Cardiac fibroblast (primary cell): ENCODE measurements at places on chromosomes 7 and 10.

DNA sequence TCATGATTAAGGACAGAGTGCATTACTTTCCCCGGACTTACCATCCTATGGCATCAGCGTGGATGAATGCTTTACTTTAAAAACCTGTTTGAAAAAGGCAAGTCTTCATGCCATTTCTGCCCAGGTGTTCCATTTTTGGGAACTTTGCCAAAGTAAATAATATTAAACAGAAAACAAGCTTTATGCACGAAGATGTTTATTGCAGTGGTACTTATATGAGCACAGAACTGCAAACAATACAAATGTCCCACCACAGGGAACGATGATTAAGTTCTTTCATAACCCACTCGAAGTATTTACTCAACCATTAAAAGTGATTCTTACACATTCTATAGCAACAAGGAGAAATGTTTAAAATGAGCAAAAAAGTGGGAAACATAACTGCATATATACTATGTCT, 109.7 kb upstream of the GDF10 start:
- no peak for DNase-seq

DNA sequence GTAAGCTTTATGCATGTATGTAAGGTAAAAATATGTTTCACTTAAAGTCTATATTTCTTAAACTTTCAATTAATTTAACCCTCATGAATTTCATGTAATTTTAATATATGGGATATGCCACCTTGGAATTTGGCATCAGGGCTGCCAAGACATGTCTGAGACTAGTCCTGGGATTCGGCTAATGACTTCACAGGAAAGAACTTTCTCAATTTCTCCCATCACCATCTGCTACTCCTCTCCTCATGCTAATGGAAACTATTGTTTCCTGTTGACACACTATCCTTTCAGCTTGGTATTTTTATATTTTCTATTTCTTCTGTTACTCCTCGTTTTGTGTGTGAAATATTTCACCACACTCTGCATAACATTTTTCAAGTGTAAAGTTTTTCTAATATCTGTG, 205.9 kb downstream of the ARL4A start:
- peak; percentile 31 for DNase-seq

DNA sequence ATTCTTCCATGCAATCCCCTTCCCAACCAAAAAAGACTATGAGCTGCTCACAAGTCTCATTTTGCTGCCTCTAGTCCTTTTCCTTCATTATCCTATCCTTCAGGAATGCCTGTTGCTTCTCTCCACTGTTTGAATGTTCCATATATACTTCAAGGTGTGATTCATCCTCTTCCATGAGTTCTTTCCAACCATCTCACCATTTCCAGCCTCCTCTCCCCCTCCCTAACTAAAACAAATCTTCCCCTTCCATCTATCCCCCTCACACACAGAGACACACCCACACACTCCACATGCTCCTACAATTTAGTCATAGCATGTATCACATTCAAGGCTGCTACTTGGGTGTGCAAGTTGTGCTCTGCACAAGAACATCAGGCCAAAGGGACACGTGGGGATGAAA, 254.3 kb downstream of the DYNC1I1 start:
- no peak for DNase-seq

GRCh38 chr7:41930538-41931262, 227.8 kb upstream of the INHBA start:
- DNase-seq = peak; percentile 51

DNA sequence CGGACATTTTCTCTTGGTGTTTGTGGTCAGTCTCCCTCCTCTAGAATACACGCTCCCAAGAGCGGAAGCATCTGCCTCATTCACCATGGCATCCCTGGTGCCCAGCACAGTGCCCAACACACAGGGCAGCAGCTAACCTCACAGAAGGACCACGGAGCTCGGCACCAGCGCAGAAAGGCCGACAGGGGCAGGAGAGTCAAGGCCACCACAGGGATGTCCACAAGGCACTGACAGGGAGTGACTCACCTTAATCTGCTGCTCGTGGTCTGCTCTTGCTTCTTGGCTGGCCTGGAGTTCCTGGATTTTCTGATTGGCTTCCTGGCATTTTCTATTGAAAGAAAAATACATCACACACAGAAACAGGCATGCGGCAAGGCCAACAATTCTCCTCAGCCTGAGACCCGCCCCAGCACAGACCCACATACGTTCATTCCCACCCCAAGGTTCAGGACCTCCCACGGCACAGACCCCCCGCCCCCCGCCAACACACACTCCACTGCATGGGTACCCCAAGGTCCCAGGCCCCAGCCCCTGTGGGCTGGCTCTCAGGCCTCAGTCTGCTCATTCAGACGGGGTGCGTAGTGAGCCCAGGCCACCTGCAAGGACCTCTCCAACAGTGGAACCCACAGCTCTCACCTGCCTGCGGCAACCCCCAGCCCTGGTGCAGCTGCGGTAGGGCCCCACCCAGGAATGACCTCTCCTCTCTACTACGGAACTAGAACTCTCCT, 14.9 kb downstream of the MAD1L1 start:
- DNase-seq = no peak

DNA sequence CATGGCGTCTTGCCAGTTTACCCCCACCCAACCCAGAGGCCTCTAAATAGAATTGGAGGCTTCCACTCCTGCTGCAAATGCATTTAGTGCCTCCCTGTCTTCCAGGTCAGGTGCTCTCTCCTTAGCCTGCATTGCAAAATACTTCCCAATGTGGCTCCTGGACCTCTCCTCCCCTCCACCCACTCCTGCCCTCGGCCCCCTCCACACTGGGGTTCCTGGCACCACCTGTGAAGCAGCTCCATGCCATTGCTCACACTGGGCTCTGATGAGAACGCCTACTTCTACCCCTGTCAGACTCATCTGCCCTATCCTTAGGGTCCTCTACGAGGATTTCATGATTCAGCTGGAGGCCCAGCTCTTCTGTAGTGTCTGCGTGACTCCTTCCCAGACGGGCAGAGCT, 37.4 kb downstream of the C10orf120 start:
- DNase-seq = no peak

- no peak for DNase-seq
Measured at GRCh38 chr7:135459076-135459475, 50.8 kb downstream of the CNOT4 start.

DNA sequence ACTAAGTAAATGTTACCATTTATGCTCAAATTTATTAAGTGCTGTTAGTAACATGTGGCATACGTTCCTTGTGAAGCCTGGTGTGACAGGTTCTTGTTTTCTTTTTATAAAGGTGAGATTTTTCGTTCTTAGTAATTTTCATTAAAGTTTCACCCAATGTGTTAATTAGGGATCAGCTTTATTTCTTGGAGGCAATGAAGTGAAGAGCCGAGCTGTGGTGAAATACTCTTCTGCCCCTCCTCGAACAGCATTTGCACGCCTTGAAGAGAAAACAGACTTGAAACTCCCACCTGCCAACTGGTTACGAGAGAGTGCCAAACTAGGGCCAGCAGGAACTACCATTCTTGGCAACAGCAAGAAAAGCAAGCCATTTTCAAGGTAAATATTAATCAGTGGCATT, 1.5 kb downstream of the EDRF1 start:
- DNase-seq = no peak

GRCh38 chr10:63593576-63593975, 72.4 kb downstream of the REEP3 start:
- DNase-seq = peak; percentile 77

DNA sequence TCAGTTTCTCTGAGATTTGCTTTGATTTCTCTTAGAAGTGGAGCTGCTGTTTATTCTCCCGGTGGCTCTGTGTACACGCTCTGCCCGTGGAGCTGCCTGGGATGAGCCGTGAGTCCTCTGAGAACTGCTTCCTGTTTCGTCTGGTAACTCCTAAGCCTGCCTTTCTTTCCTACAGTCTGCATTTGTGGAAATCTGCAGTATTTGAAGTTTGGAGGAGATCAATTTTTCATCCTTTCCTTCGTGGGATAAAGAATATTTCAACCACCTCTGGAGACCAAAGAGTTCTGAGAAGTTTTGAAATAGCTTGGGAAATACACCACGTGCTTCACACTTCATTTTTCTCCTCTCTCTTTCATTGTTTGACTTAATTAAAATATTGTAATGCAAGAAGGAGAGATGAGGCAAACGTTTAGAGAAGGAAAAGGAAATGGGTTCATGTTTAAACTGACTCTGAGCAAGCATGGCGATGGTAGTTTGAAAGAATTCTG, 311.9 kb downstream of the LRMDA start:
- no peak for DNase-seq

DNA sequence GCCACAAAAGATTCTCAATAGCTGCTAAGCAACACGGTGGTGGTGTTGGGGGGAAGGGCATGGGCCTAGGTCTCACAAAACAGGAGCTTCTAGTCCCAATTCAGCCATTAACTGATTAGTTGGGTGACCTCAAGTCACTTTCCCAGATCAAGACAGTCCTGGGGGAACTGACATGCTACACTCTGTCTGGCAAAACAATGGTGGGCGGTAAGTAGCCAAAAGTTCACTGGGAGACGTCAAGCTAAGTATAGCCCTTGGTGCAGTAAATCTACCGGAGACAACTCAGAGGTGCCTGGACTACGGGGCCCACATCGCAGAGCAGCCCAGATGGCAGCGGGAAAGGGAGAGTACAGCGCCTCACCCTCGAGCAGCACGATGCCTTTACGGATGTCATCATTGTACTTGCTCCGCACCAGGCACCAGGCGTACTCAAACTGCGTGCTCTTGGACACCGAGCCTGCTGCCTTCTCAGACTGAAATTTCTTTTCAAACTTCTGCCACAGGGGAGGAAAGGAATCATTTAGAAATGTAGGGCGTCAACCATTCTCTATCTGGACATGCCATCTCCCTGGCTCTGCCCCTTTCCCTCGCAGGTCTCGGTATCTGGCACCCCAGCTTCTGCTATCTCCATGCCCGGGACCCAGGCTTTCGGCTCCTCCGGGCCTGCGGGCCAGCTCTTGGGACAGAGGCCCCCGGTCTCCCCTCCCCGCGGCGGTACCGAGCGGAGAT, 1.1 kb downstream of the FIS1 start:
- DNase-seq = peak; percentile 24

DNA sequence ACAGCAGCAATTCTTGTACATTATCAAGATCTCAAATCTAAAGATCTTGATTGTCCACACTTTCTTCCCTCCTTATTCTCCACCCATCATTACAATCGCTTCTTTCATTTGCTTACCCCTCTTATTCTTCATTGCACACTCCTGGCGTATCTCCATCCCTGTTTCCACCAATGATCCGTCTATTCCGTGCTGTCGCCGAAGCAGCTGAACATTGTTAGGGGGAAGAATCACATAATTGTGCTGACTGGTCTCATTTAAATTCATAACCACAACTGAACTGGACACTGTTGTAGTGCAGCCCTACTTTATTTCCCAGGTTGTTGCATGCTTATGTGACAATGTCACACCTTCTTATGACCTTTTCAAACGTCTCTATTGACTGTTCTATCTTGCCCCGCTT, 18.9 kb upstream of the NRP1 start:
- no peak for DNase-seq

- DNase-seq = no peak
Measured at GRCh38 chr10:60334991-60335390, 54.7 kb downstream of the ANK3 start.

DNA sequence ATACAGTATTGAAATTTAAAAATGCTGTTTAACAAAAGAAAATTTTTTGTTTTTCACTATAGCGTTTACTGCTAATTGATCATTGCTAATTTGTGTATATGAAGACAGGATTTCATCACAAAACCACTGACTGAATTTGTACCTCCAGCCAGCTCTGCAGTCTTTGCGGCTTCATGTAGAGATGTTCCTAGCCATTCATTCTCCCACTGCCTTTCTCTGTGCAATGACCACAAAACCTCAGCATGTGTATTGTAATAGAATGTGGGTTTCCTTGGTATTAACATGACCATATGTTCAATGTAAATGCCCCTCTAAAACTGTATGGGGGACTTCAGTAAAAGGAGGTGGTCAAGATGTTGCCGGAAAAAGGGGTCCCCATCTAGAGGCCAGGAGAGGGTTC, 81.1 kb upstream of the STEAP1B start:
- DNase-seq = no peak

DNA sequence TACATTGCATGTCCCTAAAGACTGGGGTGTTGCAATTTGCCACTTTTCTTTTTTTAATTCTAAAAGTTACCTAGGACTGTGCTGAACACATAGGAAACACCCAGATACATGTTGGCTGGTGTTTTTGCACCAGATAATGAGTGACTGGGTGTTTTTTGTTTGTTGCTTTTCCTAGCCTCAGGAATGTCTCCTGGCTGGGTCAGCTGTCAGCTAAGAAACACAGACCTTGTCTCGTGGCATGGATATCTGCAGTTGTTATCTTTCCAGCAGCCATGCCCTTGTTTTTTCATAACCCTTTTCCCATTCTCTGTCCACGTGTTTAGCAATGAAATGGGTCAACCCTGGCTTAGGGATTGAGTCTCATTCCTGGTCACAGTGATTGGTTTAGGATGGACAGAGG, 433.9 kb upstream of the ZMIZ1 start:
- no peak for DNase-seq

DNA sequence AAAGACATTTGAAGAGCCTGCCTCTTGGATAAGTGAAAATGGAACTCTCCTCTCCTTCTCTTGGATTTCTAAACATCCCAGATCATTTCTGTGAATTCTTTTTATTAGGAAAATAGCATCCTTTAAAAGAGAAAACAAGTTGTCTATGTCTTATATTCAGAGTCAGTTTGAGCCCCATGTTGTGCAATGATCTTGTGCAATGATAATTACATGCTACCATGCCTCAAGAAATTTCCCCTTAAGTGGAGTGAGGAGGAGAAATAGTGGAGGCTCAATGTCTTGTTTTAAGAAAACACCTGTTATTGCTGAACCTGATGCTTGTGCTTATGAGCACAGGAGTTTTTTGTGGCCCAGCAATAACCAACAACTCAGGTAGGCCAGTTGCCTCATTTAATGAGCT, 103.6 kb downstream of the NPSR1 start:
- DNase-seq = peak; percentile 18

- no peak for DNase-seq
Measured at GRCh38 chr7:134067164-134067563, 60.0 kb upstream of the LRGUK start.

DNA sequence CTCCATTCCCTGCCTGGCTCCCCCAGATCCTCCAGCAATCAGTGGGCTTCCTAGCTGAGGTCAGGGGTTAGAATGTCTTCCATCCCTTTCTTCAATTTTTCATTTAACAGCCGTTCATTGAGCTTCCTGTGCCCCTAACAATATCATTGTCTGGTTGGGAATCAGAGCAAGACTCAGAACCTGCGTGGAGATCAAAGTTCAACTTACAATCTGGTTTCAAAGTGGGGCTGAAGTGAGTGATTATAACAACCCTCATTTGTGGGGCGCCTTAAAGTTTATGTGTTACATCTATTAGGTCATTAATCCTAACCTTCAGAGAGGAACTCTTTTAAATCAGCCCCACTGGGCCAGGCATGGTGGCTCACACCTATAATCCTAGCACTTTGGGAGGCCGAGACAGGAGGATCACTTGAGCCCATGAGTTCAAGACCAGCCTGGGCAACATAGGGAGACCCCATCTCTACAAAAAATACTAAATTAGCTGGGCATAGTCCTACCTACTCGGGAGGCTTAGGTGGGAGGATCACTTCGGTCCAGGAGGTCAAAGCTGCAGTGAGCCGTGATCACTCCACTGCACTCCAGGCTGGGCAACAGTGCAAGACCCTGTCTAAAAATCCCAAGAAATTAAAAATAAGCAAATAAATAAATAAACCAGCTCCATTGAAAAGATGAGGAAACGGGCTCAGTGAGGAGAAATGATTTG, 45.4 kb upstream of the SLF2 start:
- DNase-seq = no peak

- DNase-seq = peak; percentile 66
Measured at GRCh38 chr10:73907841-73908517, 3.0 kb upstream of the PLAU start.

- DNase-seq = no peak
Measured at GRCh38 chr7:114085313-114085591, 166.4 kb upstream of the PPP1R3A start.

- no peak for DNase-seq
Measured at GRCh38 chr10:5904227-5904626, 14.2 kb downstream of the FBH1 start.
